Activated T-cell treated with anti-CD3 and anti-CD28 coated beads, Interleukin-2, amount 50 U/mL, for 72 hours (primary cell): ENCODE measurements at places on chromosomes 1 and 21. TPM values are rescaled to one million over a fixed set of nuclear protein-coding genes. Genes with fewer than 3 reads are reported as not detected.

The BRDT gene
- not detected for total RNA-seq

GRCh38 chr1:7376676-7377075 is 394.4 kb upstream of the VAMP3 start:
- no peak for DNase-seq
- no peaks in the 10 kb centered on the region for H3K36me3 ChIP-seq
- H3K4me3 ChIP-seq = no peak overlapping the region
- peaks cover 5% of the 10 kb centered on the region for H3K27me3 ChIP-seq
- H3K27ac ChIP-seq = no peak overlapping the region

- H3K27ac ChIP-seq = no peak overlapping the region
- no peak for DNase-seq
- H3K4me3 ChIP-seq = no peak overlapping the region
- peaks cover 16% of the 10 kb centered on the region for H3K27me3 ChIP-seq
- H3K36me3 ChIP-seq = no peaks in the 10 kb centered on the region
Observed at GRCh38 chr1:171258943-171259342, 10.6 kb downstream of the FMO1 start.

The CEP170 gene
- total RNA-seq = 54.7 TPM

- peaks cover 42% of the 10 kb centered on the region for H3K27me3 ChIP-seq
- H3K27ac ChIP-seq = no peak overlapping the region
- H3K4me1 ChIP-seq = no peaks in the 10 kb centered on the region
- H3K4me3 ChIP-seq = no peak overlapping the region
Observed at GRCh38 chr1:115781343-115781742, 12.8 kb upstream of the CASQ2 start.

DNA sequence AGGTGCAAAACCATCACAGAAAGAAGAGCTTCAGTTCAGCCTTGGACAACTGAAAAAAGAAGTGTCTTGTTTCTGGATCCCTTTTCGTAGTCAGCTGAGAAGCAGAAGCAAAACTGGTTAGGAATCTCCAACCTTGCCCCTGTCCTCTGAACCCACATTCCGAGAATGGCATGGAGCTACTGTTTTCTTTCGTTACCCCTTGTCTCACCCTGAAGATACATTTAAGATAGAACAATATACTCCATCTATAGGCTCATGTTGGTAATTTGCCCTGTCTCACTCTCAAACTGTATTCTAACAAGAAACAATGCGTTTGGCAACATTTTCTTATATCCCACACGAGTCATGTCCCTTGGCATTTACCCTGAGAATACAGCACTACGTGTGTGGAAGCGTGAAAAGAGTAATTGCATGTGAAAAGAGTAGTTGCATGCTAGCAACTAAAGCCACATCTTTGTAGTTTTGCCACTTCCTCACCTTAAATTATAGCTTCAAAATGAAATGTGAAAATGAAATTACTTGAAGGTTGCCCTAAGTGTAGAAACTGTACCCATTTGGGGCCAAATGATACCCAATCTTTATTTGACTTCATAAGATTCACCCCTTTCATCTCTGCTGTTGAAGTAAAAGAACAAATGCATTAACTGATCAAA is 5.3 kb downstream of the SLAMF7 start:
- no peaks in the 10 kb centered on the region for H3K36me3 ChIP-seq
- no peaks in the 10 kb centered on the region for H3K27me3 ChIP-seq
- peaks cover 96% of the 10 kb centered on the region for H3K4me1 ChIP-seq
- peak overlapping the region; percentile 58 for H3K4me3 ChIP-seq

The PLA2G4A gene
- 5.7 TPM for total RNA-seq
